GM19239 (cell line): ENCODE measurements at places on chromosomes 4 and X.

GRCh38 chrX:110750526-110751189 is 45.0 kb downstream of the CHRDL1 start:
- DNase-seq = no peak

DNA sequence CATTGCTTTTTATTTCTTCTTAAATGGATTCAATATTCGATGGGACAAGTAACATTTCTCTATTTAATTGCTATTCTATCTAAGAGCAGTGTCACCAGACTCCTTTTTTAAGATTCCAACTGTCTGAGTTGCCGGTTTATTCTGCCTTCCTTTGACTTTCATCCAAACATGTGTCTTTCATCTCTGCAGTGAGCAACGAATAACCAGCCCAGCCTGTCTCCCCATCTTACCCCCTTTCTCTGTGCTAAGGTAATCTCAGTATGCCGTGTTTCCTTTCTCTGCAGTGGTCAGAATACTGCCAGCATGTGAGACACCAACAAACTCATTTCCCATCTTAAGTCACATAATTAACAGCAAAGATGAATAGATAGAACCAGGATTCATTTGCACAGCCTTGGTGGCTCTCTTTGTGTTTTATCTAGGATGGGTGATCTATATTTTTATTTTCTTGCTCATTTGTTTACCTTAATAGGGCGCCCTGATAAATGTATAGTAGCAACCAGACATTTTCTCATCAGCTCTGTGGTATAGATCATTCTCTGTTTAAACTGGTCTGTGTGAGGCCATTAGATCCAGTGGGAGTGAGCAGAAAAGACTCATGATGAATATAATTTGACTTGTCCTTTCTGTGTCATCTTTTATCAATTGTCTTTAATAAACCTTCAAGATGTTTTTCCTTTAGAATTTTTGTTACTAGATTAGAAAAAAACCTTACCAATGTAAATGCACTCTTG is 394.8 kb upstream of the IGFBP7 start:
- no peak for DNase-seq

- no peak for DNase-seq
Measured at GRCh38 chr4:166896254-166896653, 338.0 kb downstream of the SPOCK3 start.

GRCh38 chrX:118654331-118654730 is 73.1 kb upstream of the IL13RA1 start:
- no peak for DNase-seq

GRCh38 chr4:4315461-4316149 is 25.6 kb downstream of the ZBTB49 start:
- DNase-seq = no peak

DNA sequence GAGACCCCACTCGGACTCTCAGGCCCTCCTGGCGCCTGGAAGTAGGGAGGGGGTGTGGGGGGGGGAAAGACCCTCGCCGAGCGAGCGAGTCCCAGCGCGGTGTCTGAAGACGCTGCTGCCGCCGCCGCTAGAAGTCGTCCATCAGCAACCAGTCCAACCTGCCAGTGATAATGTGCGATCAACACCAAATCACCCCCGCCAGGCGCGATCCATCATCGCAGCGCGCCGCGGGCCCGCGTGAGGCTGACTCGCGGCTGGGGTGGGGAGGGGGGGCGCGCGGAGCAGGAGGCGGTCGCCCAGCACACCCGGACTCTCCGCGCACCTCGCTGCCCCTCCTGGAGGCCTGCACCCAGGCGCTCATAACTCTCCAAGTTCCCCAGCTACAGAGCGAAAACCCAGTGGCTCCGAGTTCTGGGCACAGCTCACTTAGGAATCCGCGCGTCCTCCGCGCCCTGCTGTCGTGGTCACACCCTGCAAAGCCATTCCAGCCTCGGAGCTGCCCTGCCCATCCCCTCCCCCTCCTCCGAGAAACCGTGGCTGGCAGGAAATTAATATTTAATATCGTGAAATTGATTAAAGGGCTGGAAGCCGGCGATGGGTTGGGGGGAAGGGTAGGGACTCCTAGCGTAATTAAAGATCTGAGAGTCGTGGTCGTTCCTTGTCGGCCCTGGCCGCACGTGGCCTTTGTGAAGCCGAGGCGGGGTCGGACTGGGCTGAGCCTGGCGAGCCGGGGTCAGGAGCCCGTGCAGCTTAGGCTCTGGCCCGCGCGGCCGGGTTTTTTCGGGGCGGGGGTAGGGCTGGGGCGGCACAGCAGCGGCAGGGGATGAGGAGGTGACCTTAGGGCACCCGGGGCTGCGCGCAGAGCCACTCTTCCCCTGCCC is 58.1 kb upstream of the BCOR start:
- no peak for DNase-seq

DNA sequence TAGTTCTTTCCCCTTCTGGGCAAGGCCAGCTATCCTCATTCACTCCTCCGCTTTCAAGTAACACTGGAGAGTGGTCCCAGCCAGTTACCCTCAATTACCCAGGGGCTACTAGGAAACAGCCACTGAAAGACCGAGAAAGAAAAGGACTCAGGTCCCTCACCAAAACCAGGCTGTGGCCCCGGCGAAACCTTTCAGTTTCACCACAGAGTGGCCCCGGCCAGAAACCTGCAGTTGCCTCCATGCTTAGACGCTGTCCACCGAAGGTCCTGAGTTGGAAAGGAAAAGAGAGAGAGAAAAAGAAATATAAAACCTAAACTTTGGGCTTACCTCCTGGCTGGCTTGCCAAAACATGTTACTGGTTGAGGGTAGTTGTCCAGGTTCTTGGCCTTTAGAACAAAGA is 5.0 kb upstream of the AREG start:
- no peak for DNase-seq

DNA sequence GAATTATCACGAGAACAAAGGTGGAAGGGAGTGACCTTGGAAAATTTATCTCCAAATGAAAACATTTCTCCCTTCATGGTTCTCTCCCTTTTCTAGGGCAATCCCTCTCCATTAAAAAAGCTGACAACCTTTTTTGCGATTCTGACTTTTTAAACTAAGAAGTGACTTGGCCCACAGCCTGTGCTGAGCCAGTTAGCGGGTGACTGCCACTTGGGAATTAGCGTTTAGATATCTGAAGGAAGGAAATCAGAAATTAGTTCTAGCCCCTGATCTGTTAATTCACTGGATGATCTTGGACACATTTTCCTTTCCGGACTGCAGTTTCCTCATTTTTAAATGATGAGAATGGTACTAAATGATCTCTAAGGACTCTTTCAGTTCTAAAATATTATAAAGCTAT is 245.0 kb downstream of the FBXO8 start:
- DNase-seq = no peak

- no peak for DNase-seq
Measured at GRCh38 chr4:3773552-3774001, 7.4 kb downstream of the ADRA2C start.
